ENCODE measurements at places on chromosomes 1 and 21. TPM values are rescaled to one million over a fixed set of nuclear protein-coding genes. Genes with fewer than 3 reads are reported as not detected.

GRCh38 chr1:29690156-29690555 lies 453.8 kb downstream of the PTPRU start:
- DNase-seq = peak; percentile 42

DNA sequence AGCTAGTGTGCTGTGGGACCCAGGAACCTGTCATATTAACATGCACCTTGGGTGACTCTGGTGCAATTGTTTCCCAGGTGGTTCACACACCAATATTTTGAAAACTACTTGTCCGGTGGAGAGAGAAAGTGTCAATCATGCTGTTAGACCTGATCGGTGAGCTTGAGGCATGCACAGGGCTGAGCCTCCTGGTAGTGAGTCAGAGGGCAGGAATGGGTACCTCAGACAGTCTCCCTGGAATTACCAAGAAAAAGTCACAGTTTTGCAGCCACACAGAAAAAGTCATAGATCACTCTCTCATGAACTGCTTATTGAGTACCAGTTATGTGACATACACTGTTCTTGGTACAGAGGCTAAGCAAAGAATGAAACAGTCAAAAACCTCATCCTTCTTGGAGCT lies 140.1 kb upstream of the NFIA start:
- DNase-seq = no peak

The LRRC41 gene
- 45.3 TPM for total RNA-seq

GRCh38 chr1:111422546-111423391 lies 4.8 kb downstream of the OVGP1 start:
- DNase-seq = no peak

DNA sequence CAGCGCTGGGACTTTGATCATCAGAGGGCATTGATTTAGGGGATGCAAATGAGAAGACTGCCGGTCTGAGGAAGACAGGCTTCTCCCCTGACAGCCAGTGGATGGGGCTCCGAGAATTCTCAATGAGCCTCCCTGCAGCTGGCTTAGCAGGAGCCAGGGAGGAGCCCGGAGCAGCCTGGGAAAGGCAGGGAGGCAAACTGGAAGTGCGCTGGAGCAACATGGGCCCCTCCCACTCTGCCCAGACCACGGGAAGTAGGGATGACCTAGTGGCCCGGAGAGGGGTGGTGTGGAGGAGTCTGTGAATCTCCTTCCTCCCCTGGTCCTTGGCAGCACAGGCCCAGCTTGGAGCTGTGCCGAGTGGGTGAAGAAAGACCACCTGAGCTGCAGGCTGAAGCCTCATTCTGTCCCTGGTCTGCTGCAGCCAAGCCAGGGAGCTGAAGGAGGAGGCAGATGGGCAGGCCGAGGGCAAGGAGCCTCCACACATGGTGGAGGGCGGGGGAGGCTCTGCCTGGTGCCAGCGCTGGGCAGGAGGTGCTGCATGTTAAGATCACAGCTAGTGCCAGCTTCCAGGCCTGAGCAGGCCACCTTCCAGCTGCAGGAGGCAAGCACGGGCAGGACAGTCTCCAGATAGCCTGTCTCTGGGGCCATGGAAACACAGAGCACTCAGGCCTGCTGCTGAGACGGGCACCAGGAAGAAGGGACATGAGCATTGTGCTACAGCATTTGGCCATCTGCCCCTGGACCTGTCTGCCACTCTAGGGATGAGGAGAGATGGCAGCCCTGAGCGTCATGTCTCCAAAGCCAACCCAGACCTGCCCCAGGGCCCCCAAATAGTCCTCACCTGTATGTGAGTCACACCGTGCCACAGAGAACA lies 12.2 kb upstream of the CLSTN1 start:
- peak; percentile 77 for DNase-seq

Data from posterior vena cava (tissue), 2 donors.